ENCODE measurements at places on chromosomes 7 and 10. TPM values are rescaled to one million over a fixed set of nuclear protein-coding genes. Genes with fewer than 3 reads are reported as not detected.

The PNLIPRP2 gene
- not detected for polyA plus RNA-seq

The MEIG1 gene
- not detected for polyA plus RNA-seq

The RAMP3 gene
- 17.0 TPM for polyA plus RNA-seq

The LIPJ gene
- polyA plus RNA-seq: 0.01 TPM
